ENCODE measurements at places on chromosomes 3 and 15.

- DNase-seq = no peak
These were observed 176.1 kb downstream of the TBC1D2B start for GRCh38 chr15:77901251-77901881.

DNA sequence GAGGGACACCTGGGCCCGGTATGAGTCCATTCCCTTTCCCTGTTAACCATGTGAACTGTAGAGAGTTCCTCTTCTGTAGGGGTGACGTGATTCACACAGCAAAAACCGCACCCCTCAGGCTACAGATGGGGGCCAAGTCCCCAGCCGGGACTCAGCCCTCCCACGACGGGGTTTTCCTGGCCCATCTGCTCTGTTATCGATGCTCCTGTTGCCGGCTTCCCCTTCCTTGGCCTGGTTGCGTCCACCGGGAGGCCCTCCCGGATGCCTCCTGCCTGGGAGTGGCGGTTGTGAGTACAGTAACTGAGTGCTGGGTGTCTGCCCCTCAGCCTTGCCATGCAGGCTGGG lies 817 bp upstream of the PLXNA1 start:
- peak; percentile 95 for DNase-seq

GRCh38 chr15:99818872-99819271 lies 85.6 kb upstream of the LYSMD4 start:
- no peak for DNase-seq

DNA sequence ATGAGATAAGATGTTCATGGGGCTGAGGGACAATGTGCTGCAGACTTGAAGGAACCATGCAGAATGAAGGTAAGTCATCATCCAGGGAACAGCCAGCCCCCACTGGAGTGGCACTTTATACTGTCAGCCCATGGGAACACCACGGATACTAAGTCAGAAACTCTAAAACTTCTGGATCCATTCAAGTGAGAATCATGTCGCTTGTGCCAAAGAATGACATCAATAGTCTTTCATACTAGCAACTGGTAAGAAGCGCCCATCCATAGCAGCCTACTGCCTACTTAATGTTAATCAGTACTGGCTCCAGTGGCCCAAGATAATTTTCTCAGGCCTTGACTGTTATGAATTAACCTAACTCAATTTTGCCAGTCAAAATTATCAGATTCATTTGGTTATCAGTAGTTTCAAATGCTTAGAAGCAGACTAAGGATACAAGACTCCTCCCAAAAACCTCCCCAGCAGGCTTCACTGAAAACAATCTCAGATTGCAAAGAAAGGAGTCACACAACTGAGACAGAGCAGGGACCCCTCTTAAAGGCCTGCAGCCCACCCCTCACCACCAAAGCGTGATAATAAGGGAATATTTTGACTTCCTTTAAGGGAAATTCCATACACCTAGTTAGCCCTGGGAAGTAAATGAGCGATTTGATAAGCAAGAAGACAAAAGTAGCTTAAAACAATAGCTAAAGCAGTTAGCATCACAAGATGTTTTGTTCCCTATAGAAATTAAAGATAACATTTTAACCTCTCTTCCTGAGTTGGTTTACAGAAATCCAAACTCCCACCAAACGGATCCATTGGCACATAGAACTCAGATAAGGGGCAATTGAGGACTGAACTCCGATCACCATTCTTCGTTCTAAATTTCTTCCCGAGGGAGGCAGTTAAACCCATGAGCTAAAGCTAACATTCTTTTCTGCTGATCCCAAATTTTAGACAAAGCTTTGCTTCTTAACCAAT lies 98.8 kb downstream of the TGFBR2 start:
- no peak for DNase-seq

DNA sequence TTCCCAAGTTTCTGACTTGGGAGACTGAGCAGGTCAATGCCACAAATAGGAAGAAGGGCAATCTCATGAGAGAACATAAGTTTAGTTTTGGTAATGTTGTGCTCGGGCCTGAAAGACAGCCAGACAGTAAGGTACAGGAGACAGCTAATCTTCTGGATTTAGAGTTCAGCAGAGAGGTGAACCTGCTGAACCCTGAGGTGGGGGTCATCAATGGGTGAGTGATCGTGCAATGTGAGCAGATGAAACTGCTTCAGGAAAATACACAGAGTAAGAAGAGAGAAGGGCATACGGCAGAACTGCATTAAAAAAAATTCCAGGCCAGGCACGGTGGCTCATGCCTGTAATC lies 23.3 kb downstream of the RUBCN start:
- DNase-seq = no peak

DNA sequence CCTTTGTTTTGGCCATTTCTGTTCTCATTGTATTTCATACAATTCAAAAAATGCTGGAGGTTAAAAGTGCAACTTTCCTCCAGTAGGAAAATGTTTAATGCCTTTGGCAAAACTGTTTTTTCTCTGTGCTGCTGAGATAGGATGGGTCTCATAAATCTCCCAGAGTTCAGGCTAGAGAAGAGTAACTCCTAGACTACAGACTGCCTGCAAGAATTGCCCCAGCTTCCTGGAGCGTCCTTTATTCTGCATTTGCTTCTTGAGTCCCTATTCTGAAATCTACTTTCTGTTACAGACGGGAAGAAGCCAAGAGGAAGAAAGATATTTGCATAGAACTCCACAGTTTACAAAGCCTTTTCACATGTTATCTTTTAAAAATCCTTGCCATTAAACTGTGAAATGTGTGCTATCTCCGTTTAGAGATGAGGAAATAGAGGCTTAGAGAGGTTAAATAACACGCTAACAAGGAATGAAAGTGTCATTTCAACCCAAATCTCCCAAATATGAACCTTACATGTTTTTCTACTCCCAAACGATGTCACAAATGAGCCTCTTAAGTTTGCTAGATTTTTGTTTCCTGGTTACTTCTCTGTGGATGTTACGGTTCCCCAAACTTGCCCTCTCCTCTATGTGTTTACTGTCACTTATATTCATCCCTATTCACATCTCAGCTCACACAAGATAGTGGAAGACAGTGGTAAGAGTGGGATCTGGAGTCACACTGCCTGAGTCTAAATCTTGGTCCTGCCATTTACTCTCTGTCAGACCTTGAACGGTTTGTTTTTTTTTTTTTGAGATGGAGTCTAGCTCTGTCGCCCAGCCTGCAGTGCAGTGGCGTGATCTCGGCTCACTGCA lies 17.4 kb downstream of the NANOGP8 start:
- DNase-seq = no peak

DNA sequence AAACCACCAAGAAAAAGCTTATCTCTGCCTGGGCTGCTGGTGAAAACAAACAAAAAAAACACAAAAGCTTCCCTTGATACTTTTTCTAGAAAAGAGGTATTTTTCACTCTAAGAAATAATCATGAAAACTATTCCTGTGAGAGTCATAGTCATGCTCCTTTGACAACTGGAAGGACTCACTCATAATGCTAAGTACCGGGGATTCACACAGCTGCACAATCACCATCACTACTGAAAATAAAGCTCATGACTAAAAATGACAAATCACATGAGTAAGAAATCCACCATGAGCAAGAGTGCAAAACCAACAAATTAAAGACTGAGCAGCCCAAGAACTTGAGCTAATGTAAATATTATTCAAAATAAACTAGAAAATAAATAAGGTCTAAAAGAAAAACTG lies 10.6 kb upstream of the POU1F1 start:
- DNase-seq = peak; percentile 48

- DNase-seq = peak; percentile 76
These were observed 72.6 kb upstream of the DPH6 start for GRCh38 chr15:35618260-35619188.

DNA sequence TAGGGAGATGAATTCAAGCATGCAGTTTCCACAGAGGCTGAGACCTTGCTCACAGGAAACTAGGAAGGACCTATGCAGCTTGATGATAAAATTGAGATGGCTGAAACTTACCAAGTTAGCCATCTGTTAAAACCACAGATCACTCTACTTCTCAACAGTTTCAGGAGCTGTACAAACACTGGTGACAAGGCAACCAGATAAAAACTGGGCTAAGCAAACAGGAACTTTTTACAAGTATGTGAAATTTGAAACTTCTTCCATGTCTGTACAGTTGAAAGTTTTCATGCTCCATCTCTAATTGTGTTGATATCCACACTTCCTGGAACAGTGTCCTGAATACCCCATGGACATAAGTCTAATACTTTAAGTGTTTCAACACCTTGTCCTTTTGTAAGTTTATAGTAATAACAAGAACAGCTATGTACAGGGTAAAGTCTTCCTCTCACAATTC lies 78.2 kb downstream of the FAIM start:
- no peak for DNase-seq

DNA sequence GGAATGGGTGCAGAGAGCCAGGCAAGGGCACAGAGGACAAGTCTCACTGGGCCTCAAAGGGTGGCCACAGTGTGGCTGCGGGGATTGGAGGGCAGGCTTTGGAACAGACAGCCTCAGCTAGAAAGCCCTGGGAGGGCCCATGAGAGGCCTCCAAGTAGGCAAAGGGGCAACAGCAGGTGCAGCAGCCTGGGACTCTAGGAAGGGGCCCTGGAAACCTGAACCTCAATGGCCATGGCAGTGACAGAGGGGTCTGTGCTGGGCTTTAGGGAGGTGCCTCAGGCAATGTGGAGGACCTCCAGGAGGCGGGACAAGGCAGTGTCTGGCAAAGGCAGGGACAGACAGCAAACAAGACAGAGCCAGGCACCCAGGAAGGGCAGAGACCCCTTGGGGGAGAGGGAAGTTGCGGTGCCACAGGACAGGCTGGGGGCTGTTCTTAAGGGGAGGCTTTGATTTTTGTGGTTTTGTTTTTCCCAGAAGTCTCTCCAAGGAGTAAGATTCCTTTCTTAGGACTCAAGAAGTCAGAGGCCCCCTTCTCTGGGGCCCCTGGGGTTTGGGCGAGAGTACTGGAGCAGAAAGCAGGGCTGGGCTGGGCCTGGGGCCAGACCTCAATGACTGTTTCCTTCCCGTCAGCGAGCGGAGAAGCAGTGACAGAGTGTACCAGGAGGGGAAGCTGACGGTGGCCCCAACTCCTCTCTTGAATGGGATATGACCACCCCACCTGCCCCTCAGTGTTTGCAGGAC lies 9.7 kb downstream of the STOML1 start:
- peak; percentile 42 for DNase-seq

- DNase-seq = no peak
These were observed 235.7 kb downstream of the GREM1 start for GRCh38 chr15:32953533-32953910.

GRCh38 chr3:38658841-38659240 lies 9.4 kb upstream of the SCN5A start:
- DNase-seq = no peak

- peak; percentile 77 for DNase-seq
These were observed 185.5 kb upstream of the ANKRD28 start for GRCh38 chr3:15983232-15983631.

DNA sequence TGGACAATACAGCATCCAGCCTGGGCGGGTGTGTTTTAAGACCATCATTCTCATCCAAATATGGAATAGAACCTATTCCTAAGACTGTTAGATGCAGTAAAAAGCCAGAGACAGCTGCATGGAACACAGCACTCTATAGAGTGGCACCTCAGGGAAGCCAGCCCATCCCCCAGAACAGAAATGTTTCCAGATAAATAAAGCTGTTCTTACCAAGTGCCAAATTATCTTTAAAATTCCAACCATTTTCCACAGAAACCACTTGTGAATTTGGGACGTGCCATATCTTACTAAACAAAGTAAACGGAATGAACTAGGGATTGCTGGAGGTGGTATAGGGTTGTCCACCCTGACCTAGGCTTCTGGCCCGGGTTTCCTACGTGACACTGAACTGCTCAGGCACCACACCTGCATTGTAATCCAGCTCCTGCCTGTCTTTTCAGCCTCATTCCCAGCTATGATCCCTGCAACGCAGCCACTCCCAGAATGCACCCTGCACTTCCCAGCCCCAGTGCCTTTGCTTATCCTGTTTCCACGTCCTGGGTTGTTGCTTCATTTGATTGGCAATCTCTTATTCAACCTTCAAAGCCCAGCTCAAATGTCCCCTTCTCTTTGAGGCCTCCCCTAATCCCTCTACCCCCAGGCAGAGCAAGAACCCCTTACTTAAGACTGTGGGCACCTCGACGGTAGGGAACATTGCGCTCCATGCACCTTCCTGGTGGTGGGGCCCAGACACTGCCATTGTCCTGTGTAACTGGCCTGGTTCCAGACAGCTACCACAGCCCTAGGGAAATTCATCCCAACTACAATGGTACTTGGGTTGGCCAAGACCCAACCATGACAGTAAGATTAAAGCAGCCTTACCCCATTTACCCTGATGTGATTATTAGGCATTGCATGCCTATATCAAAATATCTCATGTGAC lies 100.2 kb downstream of the IQSEC1 start:
- DNase-seq = no peak

DNA sequence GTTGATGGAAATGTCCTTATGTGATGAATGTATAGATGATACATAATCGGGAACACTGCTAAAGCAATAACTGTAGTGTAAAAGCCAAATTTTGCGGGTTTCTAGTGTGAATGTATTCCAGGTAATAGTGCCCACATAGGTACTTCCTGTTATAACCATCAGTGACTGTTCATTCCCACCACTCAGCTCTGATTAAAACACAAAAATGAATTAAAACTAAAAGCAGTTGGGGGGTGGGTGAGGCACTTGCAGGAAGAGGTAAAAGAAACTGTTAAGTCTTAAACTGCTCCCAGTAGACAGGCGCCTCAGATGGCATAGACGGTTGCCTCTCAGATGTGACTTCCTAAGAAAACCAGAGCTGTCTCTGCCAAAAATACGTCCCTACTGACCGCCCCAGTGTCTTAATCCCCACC lies 893 bp upstream of the MTHFS start:
- DNase-seq = no peak

DNA sequence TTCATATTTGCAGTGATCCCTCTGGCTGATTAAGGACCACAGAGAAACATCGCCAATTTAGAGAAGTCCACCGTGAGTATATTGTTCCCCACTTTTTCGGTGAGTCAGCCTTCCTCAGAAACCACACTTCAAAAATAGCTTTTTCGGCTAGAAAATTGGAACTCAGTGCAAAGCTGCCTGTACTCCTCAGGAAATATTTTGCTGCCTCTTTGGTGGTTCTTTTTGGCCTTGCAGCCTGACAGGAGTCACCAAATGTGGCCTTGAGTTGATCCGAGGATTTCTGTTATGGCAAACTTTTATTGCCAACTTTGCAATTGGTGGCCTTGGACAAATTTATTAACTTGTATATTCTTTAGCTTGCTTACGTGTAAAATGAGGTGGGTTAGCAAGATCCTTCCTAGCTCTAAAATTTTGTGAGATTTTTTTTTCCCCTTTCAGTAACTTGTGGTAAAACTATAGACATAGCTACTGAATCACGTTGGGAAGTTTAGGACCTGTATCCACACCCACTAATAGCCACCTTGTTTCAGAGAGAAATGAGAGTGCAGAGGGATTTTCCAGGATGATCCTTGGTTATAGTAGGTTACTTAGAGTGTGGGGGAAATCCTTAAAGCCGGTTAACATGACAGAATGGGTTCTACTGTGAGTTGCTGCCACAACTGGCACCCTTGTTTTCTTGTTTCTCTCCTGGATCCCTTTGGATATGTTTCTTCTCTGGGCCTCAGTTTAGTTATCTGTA lies 9.9 kb downstream of the ARL6IP5 start:
- DNase-seq = peak; percentile 59

GRCh38 chr3:179852142-179852905 lies 184.4 kb downstream of the PEX5L start:
- DNase-seq = peak; percentile 92

- DNase-seq = peak; percentile 42
These were observed 11.0 kb downstream of the TMEM45A start for GRCh38 chr3:100503448-100503847.

Measured in inflammatory macrophage treated with lipopolysaccharide for 4 hours (primary cell).